ENCODE measurements at places on chromosomes 13 and 19.
A peak's percentile ranks its signal among the peaks of the same experiment; 100 is the strongest.

GRCh38 chr13:88000239-88000638, 329.1 kb downstream of the SLITRK5 start:
- no peak for DNase-seq

DNA sequence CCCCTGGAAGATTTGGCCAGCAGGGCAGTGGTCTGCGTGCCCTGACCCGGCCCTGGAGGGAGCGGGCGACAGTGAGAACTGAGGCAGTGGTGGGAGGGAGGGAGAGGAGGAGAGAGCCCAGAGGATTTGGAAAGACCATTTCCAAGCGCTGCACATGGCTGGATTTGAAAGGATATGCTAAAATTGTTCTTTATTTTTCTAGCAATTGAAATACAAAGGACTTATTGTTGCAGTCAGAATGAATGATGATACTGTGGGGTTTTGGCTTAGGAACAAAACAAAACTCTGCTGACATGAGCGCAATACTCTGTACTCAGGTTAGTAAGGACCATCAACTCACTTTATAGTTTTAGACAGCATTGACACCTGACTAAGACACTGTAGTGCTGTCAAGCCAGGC, 69.5 kb downstream of the TNFRSF19 start:
- no peak for DNase-seq

GRCh38 chr13:30851697-30852096, 54.4 kb upstream of the MEDAG start:
- DNase-seq, result no peak

DNA sequence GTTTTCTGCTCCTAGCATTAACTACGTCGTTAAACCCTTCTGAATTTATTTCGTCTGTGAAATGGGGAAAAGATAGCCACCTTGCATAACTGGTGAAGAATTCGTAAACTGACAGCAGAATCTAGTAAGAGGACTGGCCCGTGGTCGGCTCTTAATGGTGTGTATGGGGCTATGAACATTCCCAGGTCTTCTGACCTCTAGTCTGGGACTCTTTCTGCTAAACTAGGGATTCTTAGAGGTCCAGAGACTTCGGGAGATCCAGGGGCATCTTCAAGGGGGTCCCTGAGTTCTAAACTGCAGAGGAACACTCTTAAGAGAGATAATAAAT, 231.1 kb upstream of the SERP2 start:
- no peak for DNase-seq

GRCh38 chr19:8255426-8256125, 46.4 kb downstream of the CERS4 start:
- no peak for DNase-seq

GRCh38 chr13:27493981-27494380, 43.6 kb upstream of the MTIF3 start:
- no peak for DNase-seq

GRCh38 chr19:1503089-1503924, 9.5 kb downstream of the ADAMTSL5 start:
- DNase-seq, result peak; percentile 52

DNA sequence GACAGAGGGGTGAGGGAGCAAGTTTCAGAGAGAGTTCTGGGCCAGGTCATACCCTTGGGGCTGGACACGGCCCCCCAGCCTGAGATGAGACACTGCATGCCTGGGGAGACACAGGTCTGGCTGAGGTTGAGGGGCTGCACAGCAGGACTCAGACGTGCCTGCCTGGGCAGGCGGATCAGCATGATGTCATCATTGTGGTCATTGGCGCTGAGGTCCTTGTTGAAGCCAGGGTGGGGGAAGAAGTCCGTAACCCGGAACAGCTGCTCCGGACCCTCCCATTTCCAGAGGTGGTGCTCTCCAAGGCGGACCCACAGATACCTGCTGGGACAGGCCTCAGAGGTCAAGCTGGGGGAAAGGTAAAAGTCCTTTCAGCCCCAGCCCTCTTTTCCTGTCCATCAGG, 5.0 kb upstream of the KLK8 start:
- DNase-seq, result no peak

DNA sequence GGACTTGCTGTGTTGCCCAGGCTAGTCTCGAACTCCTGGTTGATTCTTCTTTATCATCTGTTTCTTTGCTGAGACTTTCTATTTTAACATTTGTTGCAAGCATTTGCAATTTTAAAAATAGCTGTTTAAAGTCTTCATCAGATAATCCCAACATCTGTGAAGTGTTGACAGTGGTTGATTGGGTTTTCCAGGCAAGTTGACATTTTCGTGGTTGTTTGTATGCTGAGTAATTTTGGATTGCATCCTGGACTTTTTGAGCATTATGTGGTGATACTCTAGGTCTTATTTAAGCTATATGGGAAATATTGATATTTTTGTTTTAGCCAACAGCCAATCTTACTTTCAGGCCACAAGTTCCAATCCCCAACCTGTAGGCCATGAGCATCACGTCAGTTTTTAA, 25.1 kb downstream of the AP1M1 start:
- no peak for DNase-seq

DNA sequence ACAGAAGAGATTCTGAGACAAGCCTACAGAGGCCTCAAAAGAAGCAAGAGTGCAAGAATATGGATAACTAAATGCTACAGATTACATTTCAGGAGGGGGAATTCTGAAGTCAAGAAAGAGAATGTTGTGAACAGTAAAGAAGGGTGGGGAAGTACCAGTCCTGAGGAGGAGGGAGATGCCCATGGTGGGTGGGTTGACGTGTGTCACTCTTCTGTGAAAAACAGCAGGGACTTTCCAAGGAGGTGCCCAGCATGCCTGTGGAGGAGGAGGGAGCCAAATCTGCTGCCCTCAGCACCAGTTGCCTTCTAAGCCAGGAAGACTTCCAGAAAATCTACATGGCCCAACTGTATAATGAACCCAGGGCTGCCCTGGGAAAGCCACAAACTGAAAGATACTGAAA, 87.7 kb downstream of the SGCG start:
- DNase-seq, result no peak

DNA sequence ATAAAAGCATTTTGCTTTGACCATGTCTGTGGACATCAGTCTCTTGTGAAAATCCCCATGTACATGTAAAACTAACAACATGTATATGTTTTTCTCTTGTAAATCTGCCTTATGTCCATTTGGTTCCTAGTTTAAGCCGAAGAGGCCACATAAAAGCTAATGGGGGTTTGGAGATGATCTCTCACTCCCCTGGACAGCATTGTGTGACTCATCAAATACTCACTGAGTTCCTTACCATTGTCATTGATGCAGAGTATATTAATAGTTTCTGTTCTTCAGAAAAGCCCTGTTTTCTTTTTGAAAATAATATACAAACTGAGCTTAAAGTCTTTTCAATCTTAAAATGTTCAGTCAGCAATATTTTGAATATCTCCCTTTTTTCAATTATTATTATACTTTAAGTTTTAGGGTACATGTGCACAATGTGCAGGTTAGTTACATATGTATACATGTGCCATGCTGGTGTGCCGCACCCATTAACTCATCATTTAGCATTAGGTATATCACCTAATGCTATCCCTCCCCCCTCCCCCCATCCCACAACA, 536.7 kb upstream of the HTR2A start:
- DNase-seq, result no peak

DNA sequence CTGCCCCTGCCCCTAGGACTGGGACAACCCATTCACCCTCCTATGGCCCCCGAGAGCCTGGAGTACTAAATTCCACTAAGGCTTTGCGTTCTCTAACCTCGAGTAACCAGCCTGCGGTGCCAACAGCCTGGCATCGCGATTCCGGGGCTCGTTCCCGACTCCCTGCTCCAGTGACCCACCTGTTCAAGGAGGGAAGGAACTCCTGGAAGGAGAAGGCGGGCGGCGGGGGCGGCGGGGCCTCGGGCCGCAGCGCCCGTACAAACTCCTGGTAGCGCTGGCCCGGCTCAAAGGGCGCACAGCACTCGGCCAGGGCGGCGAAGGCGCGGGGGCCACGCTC, 6.3 kb downstream of the GMIP start:
- no peak for DNase-seq

GRCh38 chr19:46834984-46835383, 15.7 kb downstream of the AP2S1 start:
- DNase-seq, result no peak

DNA sequence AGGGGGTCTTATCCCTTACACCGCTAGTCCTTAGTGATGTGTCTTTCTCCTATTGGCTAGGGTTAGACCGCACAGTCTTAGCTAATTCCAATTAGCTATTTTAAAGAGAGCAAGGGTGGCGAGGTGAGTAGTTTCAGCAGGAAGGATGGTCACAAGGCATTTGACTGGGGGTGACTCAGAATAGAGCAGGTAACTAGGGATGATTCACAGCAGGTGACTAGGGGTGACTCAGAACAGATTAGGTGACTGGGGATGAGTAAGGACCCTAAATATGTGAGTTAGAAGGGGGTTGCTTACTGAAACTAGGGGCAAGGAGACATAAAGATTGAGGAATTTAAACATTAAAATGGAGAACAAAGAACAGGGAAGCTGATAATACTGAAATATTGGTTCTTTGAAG, 64.3 kb downstream of the ZNF66 start:
- no peak for DNase-seq

DNA sequence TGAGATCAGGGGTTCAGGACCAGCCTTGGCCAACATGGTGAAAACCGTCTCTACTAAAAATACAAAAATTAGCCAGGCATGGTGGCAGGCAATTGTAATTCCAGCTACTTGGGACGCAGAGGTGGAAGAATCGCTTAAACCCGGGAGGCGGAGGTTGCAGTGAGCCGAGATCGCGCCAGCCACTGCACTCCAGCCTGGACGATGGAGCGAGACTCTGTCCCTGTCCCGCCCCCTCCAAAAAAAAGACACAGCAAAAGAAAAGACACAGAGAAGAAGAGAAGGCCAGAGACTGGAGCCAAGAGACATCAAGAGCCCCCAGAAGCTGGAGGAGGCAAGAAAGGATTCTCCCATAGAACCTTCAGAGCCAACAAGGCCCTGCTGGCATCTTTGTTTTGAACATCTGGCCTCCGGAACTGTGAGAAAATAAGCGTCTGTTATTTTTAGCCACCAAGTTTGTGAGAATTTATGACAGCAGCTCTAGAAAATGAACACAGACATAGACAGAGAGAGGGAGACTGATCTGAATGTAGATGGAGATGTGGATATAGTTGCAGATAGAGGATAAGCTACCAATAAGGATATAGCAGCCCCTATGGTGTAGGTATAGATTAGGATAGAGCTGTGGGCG, 25.7 kb upstream of the PNMA8B start:
- DNase-seq, result no peak

Measured in NCI-H1436 (cell line).